Caki2 (cell line): ENCODE measurements at places on chromosomes 5 and 9.

DNA sequence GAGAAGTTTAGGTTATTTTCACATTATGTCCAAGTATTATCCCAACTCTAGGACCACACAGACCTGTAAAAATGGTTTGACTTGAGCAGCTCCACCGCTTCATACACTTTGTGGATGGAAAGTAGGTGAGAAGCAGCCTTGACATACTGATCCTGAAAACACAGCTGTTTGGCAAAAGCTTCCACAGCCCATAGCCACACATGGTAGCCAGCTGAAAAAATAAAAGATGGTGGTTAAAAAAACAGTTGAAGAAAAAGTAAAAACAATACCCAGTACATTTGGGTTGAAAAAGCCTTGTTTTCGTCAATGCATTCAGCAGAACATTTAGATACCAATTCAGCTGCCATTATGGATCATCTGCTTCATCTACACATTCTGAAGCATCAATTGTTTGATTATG lies 36.7 kb downstream of the GEMIN5 start:
- no peak for DNase-seq

- DNase-seq = no peak
Measured at GRCh38 chr5:5363045-5363444, 59.4 kb upstream of the ICE1 start.

GRCh38 chr9:70510157-70510770 lies 95.8 kb upstream of the KLF9 start:
- no peak for DNase-seq

- DNase-seq = no peak
Measured at GRCh38 chr5:19713740-19714139, 274.3 kb downstream of the CDH18 start.

- DNase-seq = no peak
Measured at GRCh38 chr5:34905564-34905963, 9.7 kb downstream of the RAD1 start.

DNA sequence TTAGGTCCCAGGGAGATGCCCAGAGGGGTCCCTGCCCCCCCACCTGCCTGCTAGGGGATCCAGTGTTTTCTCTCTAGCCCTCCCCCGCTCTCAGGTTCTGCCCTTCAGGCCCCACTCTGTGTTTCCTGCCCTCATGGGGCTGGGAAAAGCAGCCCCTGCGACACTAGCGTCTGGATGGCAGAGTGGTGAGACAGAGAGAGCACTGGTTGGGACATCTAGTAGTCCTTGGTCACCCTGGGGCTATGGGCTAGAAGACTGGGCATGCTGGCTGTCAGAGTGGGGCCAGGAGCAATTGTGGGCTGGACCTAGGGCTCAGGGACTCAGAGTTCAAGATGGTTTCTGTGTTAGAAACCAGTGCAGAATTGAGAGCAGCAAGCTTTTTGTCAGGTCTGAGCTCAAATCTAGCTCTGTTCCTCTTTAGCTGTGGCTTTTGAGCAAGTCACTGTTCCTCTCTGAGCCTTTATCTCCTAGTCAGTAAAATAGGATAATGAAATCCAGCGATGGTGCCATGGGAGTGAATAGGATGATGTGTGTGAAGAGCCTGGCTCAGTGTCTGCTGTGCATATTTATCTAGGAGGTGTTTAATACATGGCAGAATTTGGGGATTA lies 39.0 kb downstream of the RGS3 start:
- no peak for DNase-seq

DNA sequence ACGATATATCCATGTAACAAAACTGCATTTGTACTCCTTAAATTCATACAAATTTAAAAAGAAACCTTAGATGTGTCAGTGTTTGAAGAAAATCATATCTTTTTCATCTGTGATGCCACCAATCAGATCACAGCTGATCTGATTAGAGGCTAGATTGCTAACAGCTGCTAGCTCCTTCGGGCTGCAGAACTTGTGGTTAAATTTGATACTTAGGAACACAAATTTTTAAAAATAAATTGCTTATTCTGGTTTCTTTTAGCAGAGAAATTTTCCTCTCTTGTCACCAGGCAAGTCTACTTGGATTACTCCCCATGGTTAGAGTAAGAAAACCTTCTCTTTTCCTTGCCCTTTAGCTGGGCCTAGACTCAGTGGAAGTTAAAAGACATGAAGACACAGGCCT lies 94.6 kb upstream of the RANBP6 start:
- DNase-seq = no peak

DNA sequence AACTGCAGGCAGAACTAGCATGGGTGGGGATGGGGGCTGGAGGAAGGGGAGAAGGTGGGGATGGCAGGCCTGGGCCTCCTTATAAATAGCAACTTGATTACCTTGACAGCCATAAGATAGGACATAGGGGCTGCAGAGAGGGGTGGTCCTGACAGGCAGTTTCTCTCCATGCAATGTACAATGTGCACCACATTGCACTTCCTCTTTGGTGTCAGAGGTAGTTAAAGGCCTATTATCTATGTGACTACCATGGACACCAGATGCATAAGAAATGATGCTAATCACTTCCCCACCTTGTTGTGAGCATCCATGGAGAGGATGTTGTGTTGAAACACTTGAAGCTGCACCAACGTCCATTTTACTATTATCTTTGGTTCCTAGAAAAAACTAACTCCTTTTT lies 20.2 kb upstream of the SUB1 start:
- DNase-seq = no peak

- peak; percentile 77 for DNase-seq
Measured at GRCh38 chr9:87564111-87564510, 66.4 kb downstream of the DAPK1 start.

- DNase-seq = no peak
Measured at GRCh38 chr9:107541523-107541922, 52.0 kb upstream of the KLF4 start.

DNA sequence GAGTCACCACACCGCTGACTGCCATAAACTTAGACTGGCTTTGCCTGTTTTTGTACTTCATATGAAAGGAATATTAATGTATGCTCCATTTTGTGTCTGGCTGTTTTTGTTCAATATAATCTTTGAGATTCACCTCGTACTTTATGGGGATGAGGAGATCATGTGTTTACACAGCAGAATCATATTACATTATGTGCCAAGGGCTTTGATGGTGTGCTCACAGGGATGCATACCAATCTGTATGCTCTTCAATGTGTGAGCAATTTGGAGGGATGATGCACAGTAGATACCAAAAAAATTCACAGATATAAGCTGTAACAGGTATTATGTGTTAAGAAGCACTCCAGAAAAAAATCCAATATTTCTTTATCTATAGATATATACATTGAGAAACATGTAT lies 113.7 kb downstream of the GABRB2 start:
- no peak for DNase-seq

- no peak for DNase-seq
Measured at GRCh38 chr9:79568337-79569101, 3.2 kb upstream of the TLE4 start.

- no peak for DNase-seq
Measured at GRCh38 chr5:126988021-126988569, 42.3 kb downstream of the MARCHF3 start.

- no peak for DNase-seq
Measured at GRCh38 chr5:78512435-78512834, 136.1 kb downstream of the LHFPL2 start.

DNA sequence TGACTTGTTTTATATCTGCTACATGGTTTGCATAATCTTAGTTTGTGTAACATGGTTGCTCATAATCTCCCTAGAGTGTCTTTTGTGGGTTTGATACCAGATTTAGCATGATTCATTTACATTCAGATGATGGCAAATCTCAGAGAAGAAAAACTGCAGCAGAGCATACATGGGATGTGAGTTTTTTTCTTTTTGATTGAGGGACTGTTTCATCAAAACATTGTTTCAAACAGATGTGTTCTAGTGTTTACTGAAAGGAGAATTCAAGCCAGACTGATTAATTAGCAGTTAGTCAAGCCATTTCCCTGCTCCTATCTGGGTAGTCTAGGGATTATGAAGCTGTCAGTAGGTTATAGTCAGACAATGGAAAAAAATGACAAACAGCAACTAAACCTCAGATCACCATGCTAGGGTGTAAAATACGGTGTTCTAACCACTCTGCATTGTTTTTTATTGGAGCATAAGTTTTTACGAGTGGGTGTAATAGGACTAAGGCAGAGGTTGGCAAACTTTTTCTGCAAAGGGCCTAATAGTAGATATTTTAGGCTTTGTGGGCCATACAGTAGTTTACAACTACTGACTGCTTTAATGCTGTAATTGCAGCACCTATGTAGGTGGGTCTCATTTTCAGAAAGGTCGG lies 10.5 kb upstream of the GDNF start:
- DNase-seq = no peak

DNA sequence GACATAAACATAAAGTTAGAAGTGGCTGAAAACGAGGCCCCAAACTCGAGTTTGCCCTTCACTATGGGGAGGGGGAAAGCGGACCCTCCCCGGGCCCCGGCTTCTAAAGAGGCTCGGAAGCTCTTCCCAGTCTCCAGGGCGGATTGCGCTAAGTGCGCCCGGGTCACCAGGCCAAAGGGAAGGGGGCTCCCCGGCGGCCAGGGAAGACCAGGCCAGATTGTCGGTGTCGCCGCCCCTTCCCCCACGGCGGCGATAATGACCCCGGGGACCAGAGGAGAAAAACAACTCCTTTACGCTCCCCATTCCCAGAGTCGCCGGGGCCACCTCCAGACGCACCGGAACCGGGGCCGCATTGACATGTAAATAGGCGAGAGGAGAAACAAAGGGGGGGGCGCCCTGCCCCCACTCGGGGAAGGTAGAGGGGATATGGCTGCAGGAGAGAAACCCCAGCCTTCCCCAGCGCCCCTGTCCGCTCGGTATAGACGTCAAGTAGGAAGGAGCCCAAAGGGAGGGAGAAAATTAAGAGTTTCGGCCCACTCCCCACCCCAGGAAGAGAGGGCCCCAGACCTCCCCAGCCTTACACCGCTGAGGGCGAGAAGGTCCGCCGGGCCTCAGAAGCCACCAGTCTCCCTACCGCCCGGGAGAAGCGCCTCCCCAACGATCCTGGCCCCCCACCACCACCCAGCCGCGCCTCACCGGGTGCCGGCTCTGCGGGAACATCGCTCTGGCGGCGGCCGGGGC lies 1.7 kb downstream of the TLE1 start:
- peak; percentile 47 for DNase-seq

GRCh38 chr9:133839822-133840329 lies 101.7 kb upstream of the SARDH start:
- DNase-seq = no peak

GRCh38 chr5:103232393-103232999 lies 26.1 kb upstream of the MACIR start:
- DNase-seq = no peak

- DNase-seq = no peak
Measured at GRCh38 chr5:181044662-181045305, 4.7 kb downstream of the BTNL9 start.

DNA sequence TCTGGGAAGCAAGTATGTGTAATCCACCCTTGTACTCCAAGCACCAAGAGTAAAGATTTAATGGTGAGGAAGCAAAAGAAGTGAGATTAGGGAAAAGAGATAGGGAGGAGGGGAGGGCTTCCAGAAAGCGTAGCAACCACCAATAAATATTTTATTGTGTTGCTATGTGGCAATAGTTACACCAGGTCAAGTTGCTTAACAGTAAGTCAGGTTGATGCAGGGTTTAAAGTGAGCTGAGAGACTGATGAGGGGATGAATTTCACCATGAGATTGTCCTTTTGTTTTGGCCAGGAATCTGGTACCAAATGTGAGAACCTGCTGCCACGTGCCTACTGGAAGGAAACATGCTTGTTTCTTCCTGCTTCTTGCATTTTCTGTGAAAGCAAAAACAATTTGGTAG lies 62.7 kb downstream of the PCSK5 start:
- peak; percentile 38 for DNase-seq

DNA sequence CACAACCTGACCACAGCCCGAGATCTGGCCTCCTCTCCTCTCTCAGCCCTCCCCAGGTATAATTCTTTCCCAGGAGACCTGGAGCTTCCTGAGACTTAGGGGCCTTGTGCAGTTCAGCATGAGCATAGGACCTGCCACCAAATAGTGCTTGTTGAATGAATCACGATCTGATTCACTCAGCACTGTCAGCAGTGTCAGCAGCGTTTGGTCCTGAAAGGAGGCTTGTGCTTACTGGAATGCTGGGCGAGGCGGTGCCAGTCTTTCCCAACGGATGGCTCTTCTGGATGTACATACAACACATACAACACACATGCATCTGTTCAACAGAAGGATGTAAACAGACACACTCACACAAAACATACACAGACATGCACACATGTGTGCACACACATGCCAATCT lies 173.3 kb downstream of the COL23A1 start:
- DNase-seq = peak; percentile 47

DNA sequence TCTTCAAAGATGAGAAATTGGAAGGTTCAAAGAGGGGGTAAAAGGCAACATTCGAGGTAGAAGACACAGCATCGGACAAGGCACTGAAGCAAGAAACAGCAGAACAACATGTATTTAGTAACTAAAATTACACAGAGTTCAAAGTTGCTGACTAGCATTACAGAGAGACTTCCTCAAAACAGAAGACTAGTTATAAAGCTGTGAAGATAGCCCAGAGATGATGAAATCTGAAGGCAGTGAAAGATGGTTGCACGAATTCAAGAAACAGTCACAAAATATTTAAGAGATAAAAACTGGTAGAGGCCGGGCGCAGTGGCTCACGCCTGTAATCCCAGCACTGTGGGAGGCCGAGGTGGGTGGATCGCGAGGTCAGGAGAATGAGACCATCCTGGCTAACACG lies 16.3 kb downstream of the MAPKAP1 start:
- DNase-seq = no peak

- no peak for DNase-seq
Measured at GRCh38 chr5:26582350-26583045, 455.9 kb downstream of the CDH9 start.

DNA sequence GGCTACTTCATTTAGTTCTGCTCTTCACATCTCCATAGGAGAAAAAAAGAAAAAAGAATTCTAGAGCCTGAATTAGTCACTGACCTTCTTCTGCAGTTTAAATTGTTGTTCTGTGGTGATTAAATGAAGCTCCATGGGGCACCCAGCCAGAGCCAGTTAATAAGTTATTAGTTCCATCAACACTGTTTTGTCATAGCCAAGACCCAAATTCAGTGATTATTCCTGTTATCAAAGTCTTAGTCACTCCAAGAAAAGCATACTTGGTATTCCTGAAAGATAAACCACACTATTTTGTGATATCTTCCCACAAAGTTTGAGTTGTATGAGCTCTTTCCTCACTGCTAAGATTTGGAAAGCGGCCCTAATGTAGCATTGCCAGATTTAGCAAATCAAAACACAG lies 134.8 kb upstream of the RGMB start:
- DNase-seq = peak; percentile 76

DNA sequence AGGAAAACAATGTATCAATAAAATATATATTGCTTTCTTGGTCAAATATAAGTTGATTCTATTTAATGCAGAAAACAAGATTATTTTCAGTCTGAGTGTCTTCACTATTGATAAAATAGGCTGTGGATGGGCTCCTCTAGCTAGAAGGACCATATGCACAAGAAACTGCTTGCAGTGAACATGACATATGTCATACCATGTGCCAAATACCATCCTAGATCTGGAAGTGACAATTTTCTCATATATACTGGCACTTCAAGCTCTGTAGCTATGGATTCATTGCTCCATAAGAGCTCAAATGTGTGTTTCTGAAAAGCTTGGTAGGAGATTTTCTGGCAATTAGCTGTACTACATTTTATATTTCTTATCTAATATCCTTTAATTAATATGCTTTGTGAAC lies 95.6 kb upstream of the CDH6 start:
- no peak for DNase-seq

GRCh38 chr9:99105152-99106043 lies 485 bp downstream of the TGFBR1 start:
- peak; percentile 69 for DNase-seq

GRCh38 chr5:11334404-11334803 lies 569.8 kb downstream of the CTNND2 start:
- DNase-seq = no peak
